Inflammatory macrophage treated with lipopolysaccharide for 1 hour (primary cell): ENCODE measurements at places on chromosomes 7 and 10.

DNA sequence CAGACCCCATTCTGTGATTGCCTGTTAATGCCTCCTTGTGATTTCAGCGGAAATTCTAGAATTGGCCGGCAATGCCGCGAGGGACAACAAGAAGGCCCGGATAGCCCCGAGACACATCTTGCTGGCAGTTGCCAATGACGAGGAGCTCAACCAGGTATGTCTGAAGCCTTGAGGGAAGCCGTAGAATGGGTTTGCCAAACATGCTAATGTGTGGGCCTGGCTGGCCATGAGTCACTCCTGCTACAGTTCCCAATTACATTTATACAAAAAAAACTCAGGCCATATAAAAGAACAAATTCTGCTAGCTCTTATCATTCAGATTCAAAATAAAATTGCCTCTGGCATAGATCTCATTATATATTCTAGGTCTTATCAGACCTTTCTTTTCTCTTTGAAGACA is 37.4 kb downstream of the MACROH2A2 start:
- DNase-seq: no peak

- peak; percentile 48 for DNase-seq
Measured at GRCh38 chr10:76624470-76624869, 1013.1 kb downstream of the KCNMA1 start.

GRCh38 chr10:100562008-100562672 is 26.4 kb downstream of the HIF1AN start:
- DNase-seq: peak; percentile 66

DNA sequence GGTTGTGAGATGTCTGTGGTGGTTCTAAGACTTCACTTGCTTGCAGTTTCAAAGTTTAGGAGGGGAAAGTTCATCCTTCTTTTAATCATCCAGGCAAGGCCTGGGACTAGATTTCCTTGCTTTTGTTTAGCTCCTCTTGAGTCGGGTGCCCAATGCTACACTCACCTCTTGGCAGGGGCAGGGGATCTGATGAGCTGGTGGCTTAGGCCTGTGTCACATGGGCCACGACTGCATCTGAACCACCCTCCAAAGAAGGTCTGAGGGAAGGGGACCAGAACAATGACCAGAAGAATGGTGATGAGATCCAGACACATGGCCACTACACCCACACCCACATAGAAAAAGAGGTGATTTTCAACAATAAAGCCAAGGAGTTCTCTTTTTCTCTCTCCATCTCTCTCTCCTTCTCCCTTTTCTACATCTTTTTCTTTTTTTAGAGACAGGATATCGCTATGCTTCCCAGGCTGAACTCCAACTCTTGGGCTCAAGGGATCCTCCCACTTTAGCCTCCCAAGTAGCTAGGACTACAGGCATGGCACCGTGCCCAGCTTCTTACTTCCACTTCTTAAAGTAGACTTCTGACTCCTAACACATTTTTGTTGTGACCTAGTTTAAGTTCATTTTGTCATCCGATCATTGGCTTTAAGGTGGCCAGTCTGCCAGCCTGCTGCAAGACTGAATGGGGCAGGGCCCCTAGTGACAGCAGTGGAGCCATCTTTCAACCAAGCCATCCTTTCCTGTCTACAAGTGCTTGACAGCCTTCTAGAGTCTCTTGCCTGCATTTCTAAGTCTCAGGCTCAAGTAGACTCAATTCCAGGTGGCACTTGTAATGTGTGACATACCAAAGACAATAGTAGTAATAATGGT is 350.9 kb downstream of the RNLS start:
- no peak for DNase-seq

DNA sequence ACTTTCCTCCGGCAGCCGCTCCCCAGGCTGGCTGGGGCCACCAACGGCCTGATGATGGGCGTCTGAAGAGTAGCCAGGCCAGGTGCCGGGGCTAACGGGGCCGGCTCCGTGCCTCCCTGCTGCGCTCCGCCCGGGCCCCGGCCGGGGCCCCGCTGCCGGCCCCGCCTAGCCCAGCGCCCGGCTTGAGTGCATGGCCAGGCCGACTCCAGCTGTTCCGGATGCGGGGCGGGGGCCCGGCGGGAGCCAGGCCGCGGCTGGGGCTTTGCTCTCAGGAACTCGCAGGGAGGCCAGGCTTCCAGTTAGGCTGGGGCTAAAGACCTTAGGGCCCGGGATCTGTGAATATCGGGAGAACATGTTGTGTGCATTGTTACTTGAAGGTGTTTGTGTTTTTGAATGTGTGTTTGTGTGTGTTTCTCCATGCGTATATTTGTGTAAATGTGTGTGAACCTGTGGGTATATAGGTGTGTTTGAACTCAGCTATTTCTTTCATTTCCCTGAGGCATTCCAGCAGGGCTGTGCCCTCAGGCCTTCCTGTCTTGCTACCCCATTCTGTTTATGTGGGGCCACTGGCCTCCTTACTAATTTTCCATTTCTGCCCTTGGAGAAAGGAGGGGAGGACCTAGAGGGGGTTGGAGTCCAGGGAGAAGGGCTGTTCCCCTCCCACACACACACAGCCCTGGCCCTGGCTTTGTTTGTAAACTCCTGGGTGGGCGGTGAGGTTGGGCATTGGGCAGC is 1.1 kb upstream of the LBX1 start:
- no peak for DNase-seq

DNA sequence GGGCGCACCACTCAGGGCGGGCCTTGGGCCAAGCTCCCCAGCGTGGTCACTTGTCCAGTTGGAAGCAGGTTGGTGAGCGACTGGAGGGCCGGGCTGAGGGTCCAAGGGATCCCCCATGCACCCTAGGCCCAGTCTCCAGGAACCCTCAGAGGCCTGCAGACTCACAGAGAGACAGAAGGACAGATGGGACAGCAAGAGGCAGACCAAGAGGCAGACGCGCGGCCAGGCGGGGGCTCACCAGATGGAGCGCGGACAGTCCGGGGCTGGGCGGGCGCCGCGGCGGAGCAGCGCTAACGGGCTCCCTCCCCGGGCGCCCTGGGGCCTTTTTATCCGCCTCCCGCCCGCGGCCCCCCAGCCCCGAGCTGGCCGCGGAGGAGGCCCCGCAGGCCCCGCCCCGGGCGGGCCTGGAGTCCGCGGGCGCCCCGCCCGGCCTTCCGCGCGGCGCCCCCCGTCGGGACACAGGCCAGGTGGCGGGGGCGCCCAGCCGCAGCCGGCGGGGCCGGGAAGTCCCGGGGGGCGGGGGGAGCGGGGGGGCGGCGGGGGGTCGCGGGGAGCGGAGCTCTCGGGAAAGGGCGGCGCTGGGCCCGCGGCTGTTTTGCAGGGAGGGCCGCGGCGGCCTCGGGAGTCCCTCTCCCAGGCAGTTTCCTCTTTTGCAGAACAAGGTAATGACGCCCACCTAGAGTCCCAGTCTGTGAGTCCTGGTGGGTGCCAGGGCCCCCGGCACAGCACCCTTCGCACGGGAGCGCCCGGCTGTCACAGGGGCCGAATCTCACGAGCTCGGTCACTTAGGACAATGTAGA is at the start of gene LOXL4:
Gene LOXL4, minus strand, starts transcription at position 301 of the 800 bp plus-strand sequence. CDS start 5,175 bp downstream, outside the sequence.
- peak; percentile 3 for DNase-seq

DNA sequence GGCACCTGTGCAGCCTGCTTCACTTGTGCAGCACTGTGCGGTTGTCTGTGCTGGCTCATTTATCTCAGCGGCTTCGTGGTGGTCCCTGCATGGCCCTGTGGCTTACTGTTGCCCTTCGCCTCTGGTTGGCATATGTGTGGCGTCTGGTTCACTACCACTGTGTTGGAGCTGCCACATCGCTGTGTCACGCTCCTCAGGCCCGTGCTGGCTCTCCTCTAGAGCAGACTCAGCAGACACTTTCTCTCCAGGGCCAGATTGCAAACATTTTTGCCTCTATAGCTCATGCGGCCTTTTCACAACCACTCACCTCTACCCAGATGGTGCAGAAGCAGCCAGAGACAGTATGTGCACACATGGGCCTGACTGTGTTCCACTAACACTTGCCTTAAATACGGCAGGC is 37.9 kb downstream of the PPP2R2D start:
- DNase-seq: no peak

DNA sequence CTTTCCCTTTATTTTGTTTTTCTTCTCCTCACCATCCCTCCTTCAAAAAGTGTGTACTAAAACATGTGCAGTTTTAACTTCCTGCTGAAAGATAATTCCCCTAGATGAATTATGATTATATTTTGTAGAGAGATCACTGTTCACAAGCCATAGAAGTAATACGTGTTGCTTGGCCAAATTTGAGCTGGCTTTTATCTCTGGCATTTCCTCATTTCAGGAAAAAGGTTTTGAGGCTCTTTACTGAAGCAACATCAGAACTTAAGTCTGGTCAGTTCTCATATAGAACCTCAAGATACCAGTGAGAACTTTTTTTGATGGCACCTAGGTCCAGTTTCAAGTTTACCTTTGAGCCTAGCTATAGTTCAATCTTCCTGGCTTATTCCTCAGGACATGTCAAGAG is 463.3 kb downstream of the INHBA start:
- DNase-seq: no peak

- DNase-seq: no peak
Measured at GRCh38 chr7:134483296-134483695, 24.4 kb upstream of the AKR1B1 start.

GRCh38 chr10:44347609-44348400 is 37.1 kb downstream of the CXCL12 start:
- DNase-seq: no peak

GRCh38 chr10:103757531-103758293 is 97.7 kb downstream of the SH3PXD2A start:
- peak; percentile 73 for DNase-seq

GRCh38 chr7:7672545-7673239 is 32.1 kb downstream of the UMAD1 start:
- DNase-seq: no peak

- DNase-seq: no peak
Measured at GRCh38 chr10:56181607-56182006, 179.5 kb downstream of the ZWINT start.

- DNase-seq: no peak
Measured at GRCh38 chr7:155576900-155577508, 30.6 kb upstream of the CNPY1 start.

DNA sequence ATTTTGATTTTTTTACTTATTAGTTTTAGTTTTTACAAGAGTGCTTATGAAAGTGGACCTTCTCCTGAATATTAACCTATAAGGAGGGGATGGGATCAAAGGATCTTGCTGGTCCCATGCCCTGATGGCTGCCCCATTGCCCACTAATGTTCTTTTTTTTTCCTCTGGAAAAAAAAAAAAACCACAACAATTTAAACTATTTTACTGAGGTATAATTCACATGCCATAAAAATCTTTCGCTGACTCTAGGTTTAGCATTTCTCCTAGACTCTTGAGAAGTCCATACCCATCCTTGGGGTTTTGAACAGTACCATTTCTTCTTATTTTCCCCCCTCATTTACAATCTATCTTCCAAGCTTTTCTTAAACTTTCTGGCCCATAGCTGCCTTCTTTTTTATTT is 481.8 kb downstream of the TFEC start:
- DNase-seq: no peak

- no peak for DNase-seq
Measured at GRCh38 chr10:103712146-103712545, 143.2 kb downstream of the SH3PXD2A start.

- DNase-seq: no peak
Measured at GRCh38 chr7:34762764-34763163, 104.7 kb downstream of the NPSR1 start.

DNA sequence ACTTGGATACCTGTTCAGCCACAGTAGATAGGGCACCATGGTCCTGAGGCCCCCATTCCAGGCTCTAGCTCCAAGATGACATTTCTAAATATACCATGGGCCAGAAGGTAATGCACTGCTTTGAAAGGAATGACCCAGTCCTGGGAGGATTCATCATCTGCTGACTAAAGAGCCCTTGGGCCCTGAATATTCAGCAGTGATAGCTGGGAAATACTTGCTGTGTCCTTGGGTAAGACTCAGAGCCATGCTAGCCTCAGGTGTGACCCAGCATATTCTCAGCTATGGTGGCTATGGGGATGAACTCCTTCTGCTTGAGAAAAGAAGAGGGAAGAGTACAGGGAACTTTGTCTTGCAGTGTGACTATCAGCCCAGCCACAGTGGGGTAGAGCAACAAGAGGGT is 21.3 kb upstream of the AGR2 start:
- no peak for DNase-seq

GRCh38 chr10:101028446-101029337 is 2.2 kb downstream of the PDZD7 start:
- DNase-seq: no peak

DNA sequence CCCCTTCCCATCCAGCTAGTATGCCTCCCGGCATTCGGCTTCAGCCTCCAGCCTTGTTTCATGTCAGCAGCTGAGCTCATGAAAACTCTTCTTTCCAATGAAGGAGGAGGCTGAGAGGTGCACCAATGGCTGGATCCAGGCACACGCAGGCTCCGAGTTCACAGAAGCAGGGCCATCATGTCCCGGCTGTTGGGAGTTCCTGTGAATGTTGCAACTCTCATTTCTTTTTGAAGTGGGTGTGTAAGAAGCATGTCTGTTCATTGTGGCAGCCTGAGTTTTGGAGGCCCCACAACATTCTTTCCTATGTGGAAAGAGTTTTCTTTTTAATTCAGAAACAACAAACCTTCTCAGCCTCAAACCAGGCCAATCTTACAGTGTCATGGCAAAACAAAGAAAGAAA is 89.7 kb downstream of the PTPRE start:
- DNase-seq: peak; percentile 49

DNA sequence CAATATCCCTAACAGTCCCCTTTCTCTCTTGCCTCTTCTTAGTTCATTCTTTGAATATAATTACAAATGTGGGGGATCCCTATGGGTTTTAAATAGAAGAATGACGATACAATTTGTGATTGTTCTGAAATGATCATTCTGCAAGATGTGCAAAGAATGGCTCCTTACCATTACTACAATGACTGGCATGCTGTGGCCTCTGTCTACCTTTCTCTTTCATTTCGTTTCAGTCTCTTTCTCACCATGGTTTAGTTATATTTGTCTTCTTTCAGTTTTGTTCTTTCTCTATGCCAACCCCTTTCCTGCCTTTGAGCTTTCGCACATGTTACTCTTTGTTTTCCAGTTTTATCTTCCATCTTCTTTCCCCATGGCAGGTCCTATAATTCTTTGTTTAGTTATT is 176.5 kb downstream of the SUGCT start:
- DNase-seq: no peak

- no peak for DNase-seq
Measured at GRCh38 chr7:104979167-104979841, 34.7 kb upstream of the KMT2E start.

DNA sequence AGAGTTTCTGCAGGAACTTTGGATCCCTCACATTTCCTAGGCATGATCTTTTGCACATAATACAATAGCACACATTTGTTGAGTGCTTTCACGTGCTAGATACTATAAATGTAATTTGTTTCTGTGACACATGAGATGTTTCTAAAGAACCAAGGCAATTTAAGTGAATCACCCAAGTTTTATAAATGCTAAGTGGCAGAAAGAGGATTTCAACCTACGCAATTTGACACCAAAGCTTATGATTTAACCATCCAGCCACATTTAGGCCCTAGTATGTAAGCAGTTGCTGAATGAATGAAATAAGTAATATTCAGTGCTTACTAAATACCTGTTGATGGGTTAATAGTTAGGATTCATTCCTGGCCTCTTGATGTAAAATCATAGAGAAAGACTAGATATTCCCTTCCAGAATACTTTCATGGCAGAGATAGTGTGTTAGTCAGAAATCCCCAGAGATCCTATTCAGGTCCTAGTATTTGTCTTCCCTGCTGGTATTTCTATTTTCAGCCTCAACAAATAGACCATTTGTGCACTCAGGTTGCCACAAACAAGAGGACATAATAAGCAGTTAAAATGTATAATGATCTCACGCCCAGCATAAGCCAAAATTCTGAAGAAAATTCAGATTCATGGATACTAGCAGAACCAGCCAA is 572.6 kb downstream of the IPMK start:
- no peak for DNase-seq
